ENCODE measurements at places on chromosomes 3 and 15. TPM values are rescaled to one million over a fixed set of nuclear protein-coding genes. Genes with fewer than 3 reads are reported as not detected.

DNA sequence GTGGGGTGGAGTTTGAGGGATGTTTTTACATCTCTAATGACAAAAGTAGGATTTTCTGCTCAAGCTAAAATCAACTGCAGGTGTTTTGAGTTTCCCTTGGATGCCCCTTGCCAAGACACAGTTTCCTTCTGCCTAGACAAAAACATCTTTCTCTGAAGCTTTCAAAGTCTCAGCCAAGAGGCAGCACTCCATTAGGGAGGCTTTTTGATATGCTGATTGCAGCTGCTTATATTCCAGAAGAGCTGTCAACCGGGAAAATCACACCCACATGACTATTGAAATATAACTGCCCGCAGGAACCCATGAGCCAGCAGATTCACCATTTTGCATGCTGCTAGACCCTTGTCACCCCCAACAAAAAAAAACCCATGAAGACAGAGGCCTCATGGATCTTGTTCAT lies 27.5 kb upstream of the ZNF148 start:
- no peaks in the 10 kb centered on the region for H3K4me1 ChIP-seq
- no peak for DNase-seq
- no peak overlapping the region for H3K4me3 ChIP-seq
- H3K27ac ChIP-seq = no peak overlapping the region

GRCh38 chr3:33869977-33870376 lies 71.5 kb downstream of the PDCD6IP start:
- no peaks in the 10 kb centered on the region for H3K4me1 ChIP-seq
- H3K36me3 ChIP-seq = peaks cover 19% of the 10 kb centered on the region
- no peak for DNase-seq
- no peak overlapping the region for H3K4me3 ChIP-seq
- H3K27me3 ChIP-seq = no peaks in the 10 kb centered on the region

- peaks cover 37% of the 10 kb centered on the region for H3K4me1 ChIP-seq
- no peak overlapping the region for H3K27ac ChIP-seq
- no peak overlapping the region for H3K4me3 ChIP-seq
- H3K27me3 ChIP-seq = no peaks in the 10 kb centered on the region
- H3K36me3 ChIP-seq = no peaks in the 10 kb centered on the region
Measured at GRCh38 chr3:9224490-9224889, 25.0 kb downstream of the SRGAP3 start.

ZPLD1 gene
- total RNA-seq = not detected

BAHD1 gene
- total RNA-seq = 18.8 TPM

STAC gene
- 6.7 TPM for total RNA-seq

DNA sequence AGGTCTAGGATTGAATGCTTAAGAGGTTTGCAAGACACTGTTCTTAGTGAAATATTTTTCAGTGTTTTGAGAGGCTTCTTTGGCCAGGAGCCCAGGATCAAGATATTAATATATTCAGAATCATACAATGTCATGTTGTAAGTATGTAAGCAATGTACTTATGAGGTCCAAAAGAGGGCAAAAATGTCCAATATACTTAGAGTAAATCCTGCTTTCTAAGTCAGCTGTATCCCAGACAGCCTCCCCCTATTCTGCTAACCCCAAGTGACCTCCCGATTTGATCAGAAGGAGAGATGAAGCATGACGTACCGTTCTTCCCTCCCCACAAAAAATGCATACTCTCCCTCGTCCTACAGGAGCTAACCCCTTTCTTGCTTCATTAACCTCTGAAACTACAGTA lies 70.9 kb downstream of the CHAC1 start:
- H3K4me1 ChIP-seq = no peaks in the 10 kb centered on the region
- no peaks in the 10 kb centered on the region for H3K27me3 ChIP-seq
- peaks cover 51% of the 10 kb centered on the region for H3K36me3 ChIP-seq

DNA sequence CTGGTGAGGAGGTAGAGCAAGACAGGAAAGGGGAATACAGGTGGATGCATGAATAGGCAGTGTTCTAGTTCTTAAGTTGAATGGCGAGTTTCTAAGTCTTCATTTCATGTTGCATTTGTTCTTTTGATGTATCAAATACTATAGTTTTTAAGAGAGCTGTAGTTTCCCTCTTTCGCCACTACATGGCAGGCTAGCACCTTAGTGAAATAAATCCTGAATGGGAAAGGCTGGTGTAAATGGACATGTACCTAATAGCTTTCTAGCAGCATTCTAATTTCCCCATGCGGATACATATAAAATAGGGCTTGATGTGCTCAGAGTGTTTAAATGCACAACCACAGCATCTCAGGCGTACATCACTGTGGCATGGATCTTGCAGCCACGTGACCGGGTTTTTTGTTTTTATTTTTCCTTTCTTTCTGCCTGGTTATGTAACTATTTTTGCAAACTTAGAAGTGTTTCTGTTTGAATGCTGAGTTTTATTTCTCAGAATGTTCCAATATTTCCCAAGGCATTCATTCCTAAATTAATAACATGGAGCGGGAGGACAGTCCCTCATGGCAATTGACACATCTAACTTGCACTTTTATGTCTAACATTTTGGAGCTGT lies 23.5 kb upstream of the CLN6 start:
- peaks cover 9% of the 10 kb centered on the region for H3K4me1 ChIP-seq
- no peak overlapping the region for H3K27ac ChIP-seq
- no peaks in the 10 kb centered on the region for H3K36me3 ChIP-seq
- H3K27me3 ChIP-seq = no peaks in the 10 kb centered on the region

SNRPA1 gene
- 66.1 TPM for total RNA-seq
